BE2C (cell line): ENCODE measurements at places on chromosomes 6 and 20.

- no peak for DNase-seq
These were observed 29.5 kb upstream of the ZNF217 start for GRCh38 chr20:53623134-53623453.

DNA sequence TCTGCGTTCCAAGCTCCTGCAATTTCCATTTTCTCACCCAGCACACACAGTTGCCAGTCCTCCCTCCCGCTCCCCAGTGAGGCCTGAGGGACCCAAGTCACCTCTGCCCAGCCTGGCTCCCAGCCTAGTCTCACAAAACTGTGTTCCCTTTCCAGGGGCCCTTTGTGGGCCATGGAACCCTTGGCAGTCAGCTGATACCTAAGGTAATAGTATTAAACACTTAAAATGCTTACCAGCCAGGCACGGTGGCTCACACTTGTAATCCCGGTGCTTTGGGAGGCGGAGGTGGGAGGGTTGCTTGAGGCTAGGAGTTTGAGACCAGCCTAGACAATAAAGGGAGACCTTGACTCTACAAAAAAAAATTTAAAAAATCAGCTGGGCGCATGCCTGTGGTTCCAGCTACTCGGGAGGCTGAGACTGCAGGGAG is 3.2 kb upstream of the RBM38 start:
- no peak for DNase-seq

GRCh38 chr6:140653972-140654371 is 1279.5 kb upstream of the CITED2 start:
- DNase-seq = no peak

DNA sequence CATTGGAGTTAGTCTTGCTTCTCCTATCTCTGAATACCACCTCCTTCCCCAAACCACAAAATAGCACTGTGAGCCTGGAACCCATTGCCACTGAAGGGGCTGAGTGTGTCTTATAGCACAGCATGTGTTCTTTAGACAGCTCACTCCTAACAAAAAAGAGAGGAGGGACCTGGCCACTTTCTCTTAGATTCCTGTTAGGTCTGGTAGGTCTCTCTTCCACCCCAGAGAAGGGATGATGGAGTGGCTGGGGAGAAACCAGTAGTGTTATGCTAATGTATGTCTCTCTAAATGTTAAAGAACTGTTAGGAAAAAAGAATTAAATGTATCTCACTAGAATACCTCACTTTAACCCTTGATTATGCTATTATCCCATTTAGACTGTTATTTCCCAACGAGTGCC is 340.3 kb downstream of the EPHA7 start:
- DNase-seq = no peak

DNA sequence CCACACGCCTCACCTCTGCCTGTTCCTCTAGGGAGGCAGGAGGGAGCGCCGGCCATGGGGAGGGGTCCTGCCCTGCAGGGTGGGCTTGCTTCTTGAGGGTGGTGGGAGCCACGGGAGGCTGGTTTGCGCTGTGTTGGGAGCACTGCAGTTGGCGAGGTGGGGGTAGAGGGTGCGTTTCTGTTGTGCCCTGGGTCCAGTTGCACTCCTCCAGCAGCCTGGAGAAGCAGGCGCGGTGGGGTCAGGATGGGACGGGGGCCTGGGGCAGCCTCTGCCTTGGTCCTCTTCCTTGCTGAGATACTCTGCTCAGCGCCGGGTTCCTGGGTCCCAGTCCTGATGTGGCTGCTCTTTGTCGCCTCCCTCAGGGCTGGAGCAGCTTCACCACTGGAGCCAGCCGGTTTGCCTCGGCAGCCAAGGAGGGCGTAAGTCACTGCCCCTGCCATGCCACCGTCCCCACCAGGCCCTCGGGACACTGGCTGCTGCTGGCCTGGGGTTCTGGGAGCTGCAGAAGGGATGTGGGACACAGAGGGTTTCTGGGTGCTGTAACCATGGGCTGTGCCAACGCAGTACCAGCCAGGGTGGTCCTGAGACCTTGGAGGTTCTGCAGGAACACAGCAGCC is 8.4 kb downstream of the ARFGAP1 start:
- DNase-seq = peak; percentile 63
